A549 treated with GW870086 at 1 μM for 4 hours (cell line): ENCODE measurements at places on chromosomes 6 and 20. TPM values are rescaled to one million over a fixed set of nuclear protein-coding genes. Genes with fewer than 3 reads are reported as not detected.

Gene DEFB132
- not detected in 5 replicates for total RNA-seq

Gene MTHFD1L
- 40.3 to 46.1 TPM (median 43.6 TPM) in 5 replicates for total RNA-seq

Gene GNAS-AS1
- total RNA-seq = not detected in 5 replicates

Gene PNPLA1
- not detected in 5 replicates for total RNA-seq

Gene TMEM217
- 0.33 to 1.7 TPM (median 0.72 TPM) in 5 replicates for total RNA-seq
